Activated T-cell treated with anti-CD3 and anti-CD28 coated beads, Interleukin-2, amount 50 U/mL, for 4 hours (primary cell): ENCODE measurements at places on chromosomes 12 and 14. TPM values are rescaled to one million over a fixed set of nuclear protein-coding genes. Genes with fewer than 3 reads are reported as not detected.

SOCS4 gene
- 39.8 TPM for total RNA-seq

PLBD1 gene
- 0.13 TPM for total RNA-seq

PSME2 gene
- total RNA-seq, result 471 TPM

GPR162 gene
- 0.08 TPM for total RNA-seq

DNA sequence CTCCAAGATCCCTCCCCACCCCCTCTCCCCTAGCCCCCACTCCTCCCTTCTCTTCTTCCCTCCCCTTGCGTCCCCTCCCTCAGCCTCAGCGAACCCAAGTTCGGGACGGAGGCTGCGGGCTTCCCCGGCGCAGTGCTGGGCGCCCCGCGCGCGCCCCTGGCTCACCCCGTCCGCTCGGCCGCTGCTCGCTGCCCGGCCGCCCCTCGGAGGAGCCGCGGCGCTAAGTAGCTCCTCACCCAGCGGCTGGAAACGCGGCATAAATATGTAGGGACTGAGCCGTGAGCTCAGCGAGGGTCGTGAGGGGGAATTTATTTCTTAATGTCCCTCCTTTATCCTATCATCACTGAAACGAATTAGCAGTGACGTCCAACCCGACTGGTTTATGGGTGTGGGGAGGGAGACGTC is at the start of gene NOS1:
Gene NOS1 (minus strand): TSS at position 280 of the 405 bp plus-strand sequence. CDS start 30,557 bp downstream, outside the sequence.
- no peak for DNase-seq

DNA sequence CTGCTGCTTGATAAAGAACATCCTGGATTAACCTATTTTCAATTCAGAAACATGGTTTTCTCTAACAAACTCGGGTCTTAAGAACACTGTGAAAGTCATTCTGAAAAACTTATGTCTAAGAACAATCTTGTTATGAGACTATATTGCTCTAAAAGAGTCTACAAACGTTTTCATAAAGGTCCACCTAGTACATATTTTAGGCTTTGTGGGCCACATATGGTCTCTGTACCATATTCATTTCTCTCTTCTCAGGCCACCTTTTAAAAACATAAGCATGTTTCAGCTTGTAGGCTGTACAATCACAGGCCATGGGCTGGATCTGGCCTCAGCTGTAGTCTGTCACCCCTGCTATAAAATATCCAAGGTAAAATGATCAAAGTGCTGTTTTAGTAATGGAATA is 39.9 kb downstream of the PPP4R3A start:
- no peak for DNase-seq
